ENCODE measurements at places on chromosomes 7 and 10.

DNA sequence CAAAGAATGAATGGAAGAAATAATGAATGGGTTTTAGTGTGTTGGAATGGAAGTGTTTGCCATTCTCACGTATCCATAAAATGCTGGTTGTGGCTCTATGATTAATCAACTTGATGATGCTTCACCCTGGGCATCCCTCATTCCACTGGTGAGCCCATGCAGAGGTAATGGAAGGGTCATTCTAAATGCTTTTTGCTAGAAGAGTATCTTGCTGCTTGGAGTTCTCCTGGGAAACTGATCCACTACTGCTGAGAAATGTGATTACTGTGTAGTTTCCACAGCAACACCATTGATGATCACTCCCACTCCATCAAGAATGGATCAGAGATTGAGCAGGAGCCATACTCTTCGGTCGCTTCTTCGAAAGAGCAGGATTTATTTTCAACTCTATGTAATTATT, 101.6 kb downstream of the ARL5B start:
- no peak for DNase-seq

GRCh38 chr10:10477844-10478243, 539.8 kb upstream of the CELF2 start:
- DNase-seq: no peak

DNA sequence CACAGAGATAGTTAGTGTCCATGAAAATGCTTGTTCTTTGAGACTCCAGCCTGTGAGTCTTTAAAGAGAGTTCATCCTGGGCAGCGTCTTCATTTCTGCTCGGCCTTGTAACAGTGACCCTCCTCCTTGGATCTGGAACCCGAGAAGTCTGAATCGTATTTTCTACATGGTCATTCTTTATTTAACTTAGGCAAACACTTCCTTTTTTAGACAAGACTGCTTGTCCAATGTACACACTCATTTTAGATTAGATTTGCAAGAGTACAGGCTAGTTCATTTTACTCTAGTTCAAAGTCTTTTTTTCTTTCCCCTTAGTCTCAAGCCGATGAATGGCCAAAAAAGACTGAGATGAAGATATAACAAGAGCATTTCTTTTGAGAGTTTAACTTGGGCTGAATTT, 133.5 kb downstream of the CHN2 start:
- DNase-seq: no peak

DNA sequence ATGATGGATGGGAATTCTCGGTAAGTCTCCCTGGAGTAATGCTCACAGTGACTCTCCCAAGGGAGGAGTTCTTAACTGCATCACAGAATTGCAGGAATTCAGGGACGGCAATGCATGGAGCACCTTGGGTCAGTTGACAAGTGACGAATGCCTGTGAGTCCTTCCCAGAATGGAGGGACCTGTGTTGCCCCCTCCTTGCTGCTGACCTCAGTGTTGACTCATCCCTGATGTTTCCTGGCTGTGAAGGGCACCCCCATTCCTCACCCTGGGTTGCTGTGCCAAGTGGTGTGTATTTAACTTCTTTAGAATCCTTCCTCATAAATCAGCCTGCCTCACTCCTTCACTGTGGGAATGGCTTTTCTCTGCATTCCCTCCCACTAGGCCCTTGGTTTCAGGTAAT, 98.9 kb downstream of the LRMDA start:
- DNase-seq: peak; percentile 97

GRCh38 chr10:95314192-95314918, 23.6 kb upstream of the PDLIM1 start:
- DNase-seq: no peak

DNA sequence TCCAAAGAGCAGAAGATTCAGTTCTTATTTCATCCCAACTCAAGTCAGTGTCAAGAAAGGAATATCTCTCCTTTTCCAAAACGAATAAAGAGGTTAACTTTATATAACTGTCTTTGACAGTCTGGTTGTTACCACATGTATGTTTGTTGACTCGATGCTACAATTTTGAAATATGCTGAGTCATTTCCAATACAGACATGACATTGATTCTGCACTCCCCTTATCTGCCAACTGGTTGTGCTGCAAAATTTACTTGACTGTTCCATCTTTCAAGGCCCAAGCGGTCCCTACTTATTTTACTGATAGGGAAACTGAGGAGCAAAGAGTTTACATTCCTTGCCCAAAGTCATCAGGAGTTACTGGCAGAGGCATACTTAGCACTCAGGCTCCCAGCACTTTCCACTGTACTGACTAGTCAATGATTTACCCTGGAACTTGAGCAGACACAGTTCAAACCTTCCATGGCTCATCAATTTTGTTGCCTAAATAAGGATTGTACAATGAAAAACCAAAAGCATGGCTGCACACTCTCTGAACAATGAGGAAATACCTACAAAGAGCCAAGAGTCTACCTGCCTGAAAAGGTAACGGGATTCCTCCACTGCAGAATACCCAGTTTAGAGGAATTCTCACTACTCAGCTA, 52.8 kb downstream of the ABLIM1 start:
- DNase-seq: no peak

DNA sequence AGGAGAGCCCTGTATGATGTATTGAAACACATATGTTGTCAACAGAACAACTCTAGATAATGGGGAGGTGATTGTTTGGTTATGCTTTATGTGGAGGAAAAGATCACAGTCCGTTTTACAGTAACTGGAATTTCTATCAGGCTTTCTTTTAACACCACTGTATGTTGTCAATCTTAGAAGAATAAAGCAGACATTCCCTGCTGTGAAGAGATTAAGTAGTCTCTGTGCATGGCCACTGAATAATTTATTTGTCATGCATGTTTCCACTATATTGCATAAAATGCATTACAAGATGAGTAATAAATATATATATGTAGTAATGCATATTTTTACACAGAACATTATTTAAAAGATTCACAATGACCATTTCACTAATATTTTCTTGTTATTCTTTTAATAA, 440.0 kb downstream of the ANKRD7 start:
- DNase-seq: no peak

DNA sequence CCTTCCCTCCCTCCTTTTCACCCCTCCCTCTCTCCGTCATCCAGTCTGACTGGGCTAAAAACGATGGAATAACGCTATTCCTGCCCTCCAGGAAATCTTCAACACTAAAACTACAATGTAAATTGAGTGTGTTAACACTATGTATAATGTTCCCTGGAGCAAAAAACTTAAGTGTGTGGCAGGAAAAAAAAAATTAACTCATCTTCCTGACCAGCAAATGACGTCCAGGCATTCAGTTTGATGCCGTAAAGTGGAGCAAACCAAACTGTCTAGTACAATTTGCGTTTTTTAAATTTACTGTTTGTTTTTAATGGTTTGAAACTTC, 545 bp upstream of the MTPN start:
- no peak for DNase-seq

DNA sequence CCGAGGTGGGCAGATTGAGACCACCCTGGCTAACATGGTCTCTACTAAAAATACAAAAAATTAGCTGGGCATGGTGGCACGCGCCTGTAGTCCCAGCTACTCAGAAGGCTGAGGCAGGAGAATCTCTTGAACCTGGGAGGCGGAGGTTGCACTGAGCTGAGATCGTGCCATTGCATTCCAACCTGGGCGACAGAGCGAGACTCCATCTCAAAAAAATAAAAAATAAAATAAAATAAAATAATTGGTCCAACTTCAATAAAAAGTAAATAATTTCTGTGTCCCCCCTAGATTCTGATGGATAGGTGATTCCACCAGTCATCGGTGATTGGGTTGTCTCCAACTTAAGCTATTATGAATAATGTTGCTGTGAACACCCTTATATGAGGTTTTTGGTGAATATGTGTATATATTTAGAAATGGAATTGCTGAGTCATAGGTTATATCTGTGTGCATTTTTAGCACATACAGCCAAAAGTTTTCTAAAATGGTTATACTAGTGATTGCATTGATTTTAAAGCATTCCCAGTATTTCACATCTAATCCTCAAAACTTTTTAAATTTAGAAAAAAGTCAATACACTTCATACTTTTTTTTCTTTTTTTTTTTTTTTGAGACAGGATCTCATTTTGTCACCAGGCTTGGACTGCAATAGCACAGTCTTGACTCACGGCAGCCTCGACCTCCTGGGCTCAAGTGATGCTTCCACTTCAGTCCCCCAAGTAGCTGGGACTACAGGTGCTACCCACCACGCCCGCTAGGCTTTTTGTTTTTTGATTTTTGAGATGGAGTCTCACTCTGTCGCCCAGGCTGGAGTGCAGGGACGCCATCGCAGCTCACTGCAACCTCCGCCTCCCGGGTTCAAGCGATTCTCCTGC, 13.7 kb upstream of the SRPK2 start:
- DNase-seq: no peak

DNA sequence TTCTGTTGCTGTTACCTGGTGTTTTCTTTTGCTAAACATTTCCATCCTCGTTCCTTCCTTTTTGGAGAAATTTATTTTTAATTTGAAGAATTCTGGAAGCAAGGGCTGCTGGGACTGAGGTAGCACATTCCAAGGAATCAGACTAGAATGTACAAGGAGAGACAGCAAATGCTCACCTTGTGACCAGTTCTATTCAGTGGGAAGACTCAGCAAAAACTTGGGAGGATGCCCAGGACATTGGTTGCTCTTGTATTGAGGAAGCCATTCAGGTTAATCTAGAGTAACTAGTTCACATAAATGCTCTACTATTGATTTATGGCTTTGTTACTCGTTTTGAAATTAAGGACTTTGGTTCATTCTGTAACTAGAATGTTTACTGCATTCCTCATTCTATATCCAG, 11.3 kb downstream of the PLCE1 start:
- peak; percentile 60 for DNase-seq

DNA sequence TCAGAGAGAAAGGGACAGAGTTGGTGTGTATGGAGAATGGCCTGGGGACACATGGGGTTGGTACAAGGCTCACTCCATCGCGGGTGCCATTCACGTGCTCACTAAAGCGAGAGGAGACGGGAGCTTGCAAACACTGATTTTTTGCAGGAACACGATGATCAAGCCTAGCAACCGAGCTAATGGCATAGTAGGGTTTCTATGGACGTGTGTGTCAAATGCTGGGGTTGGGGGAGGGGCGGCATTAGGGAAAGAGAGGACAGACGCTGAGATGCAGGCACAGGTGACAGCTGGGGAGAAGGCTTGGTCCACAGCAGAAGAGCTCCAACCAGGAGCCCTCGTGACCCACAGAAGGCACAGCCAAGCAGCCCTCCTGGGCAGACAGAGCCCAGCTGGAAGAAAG, 33.9 kb downstream of the RCC1L start:
- no peak for DNase-seq

DNA sequence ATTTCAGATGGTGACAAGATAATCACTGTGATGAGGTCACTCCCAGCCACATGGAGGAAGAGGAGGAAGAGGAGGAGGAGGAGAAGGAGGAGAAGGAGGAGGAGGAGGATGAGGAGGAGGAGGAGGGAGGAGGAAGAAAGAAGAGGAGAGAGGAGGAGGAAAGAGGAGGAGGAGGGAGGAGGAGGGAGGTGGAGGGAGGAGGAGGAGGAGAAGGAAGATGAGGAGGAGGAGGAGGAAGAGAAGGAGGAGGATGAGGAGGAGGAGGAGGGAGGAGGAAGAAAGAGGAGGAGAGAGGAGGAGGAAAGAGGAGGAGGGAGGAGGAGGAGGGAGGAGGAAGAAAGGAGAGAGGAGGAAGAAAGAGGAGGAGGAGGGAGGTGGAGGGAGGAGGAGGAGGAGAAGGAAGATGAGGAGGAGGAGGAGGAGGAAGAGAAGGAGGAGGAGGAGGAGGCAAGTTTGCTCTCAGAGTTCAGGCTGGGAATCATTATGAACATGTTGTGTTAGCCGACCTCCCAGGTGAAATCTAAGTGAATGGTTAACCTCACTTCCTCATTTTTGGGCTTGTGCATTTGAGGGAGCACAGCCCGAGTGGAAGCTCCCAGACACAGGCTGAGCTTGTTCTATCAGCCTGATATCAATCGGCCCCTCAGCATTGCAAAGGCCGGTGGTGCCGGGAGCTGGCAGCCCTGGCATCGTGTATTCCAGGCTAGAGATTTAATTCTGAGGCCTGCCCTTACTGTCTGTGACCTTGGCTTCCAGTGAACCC, 236.2 kb upstream of the PITRM1 start:
- no peak for DNase-seq

GRCh38 chr10:104472957-104473745, 119.5 kb downstream of the CFAP58 start:
- DNase-seq: peak; percentile 50

DNA sequence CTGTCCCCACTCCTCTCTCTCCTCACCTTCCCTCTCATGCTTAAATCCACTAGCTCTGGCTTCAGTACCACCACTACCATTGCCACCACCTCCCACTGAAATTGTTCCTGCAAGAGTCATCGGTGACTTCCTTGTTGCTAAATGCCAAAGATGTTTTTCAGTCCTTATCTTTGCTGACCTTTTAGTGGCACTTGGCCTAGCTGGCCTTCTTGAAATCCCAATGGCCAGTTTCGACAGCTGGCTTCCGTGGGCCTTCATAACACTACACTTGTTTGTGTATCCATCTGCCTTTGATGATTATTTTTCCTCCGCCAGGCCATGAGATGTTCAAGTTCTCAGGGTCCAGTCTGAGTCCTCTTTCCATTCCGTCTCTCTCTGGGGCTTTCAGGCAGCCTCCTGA, 118.2 kb upstream of the NANOS1 start:
- no peak for DNase-seq

GRCh38 chr7:96407427-96407826, 85.5 kb upstream of the SLC25A13 start:
- peak; percentile 20 for DNase-seq

DNA sequence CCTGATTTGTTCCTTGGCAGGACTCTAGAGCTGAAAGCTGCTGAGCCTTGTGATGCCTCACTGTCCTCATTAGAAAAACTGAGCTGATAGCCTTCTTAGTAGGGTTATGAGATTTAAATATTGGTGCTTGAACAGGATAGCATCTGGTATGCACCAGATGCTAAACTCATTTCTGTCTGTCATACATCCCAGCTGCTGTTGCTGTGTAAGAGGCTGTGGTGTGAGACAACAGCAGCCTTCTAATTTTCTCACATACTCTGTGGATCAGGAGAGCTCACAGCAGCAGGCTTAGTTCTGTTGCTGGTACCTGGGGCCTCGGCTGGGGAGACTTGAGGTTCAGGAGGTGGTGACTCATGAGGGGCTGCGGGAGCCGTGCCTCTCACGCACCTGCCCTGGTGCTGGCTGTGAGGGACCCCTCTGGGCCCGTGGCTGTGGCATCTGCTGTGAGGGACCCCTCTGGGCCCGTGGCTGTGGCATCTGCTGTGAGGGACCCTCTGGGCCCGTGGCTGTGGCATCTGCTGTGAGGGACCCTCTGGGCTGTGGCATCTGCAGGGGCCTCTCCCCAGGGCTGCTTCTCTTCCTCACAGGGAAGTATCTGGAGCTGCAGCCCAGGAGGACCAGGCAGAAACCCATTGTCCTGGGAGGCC, 12.5 kb downstream of the DYNC2I1 start:
- no peak for DNase-seq

DNA sequence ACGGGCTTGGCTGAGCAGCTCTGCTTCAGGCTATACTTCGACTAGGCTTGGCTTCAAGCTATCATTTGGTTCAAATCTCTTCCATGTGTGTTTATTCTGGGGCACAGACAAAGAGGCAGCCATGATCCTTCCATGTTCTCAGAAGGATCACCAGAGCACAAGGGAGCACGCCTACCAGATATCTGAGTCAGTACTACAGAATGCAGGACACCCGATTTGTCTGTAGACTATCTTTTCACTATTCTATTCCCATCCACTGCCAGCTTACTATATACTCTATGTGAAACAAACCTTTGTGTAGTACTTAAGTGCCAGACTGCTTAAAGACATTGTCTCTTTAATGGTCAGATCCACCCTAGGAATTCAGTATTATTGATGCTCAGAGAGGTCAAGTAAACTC, 35.1 kb downstream of the CH25H start:
- DNase-seq: peak; percentile 10

All from NCI-H226 (cell line).